ENCODE measurements at places on chromosomes 1 and 21.

DNA sequence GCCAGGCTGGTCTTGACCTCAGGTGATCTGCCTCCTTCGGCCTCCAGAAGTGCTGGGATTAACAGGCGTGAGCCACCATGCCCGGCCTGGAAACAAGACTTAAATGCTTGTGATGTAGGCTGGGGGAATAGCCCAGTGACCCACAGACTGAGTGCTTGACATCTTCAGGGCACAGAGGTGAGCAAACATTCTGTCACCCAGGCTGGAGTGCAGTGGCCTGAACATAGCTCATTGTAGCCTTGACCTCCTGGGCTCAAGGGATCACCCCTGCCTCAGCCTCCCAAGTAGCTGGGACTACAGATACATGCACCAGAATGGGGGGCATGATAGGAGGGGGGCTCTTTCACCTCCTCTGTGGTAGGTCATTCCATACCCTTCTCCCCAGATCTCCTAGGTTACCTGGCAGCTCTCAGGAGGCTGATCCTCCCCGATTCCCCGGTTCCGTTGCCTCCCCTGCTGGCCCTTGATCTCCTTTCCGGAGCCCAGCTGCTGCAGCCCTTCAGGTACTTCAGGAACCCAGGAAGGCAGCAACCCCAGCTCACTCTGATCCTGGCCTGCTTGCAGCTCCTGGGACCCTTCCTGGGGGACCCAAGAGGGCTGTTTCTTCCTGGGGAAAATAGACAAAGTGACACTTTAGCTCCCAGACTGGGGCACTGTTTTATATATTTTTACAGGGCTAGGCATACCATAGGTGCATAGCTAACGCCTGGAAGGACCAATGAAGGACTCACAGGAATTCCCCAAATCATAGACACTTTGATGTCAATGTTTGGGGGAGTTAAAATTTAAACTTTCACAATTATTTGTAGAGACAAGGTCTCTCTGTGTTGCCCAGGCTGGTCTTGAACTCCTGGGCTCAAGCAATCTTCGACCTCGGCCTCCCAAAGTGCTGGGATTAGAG lies 11.8 kb downstream of the SPATA21 start:
- no peak for DNase-seq

- DNase-seq, result no peak
These were observed 4.0 kb upstream of the PLEKHM2 start for GRCh38 chr1:15680131-15680530.

DNA sequence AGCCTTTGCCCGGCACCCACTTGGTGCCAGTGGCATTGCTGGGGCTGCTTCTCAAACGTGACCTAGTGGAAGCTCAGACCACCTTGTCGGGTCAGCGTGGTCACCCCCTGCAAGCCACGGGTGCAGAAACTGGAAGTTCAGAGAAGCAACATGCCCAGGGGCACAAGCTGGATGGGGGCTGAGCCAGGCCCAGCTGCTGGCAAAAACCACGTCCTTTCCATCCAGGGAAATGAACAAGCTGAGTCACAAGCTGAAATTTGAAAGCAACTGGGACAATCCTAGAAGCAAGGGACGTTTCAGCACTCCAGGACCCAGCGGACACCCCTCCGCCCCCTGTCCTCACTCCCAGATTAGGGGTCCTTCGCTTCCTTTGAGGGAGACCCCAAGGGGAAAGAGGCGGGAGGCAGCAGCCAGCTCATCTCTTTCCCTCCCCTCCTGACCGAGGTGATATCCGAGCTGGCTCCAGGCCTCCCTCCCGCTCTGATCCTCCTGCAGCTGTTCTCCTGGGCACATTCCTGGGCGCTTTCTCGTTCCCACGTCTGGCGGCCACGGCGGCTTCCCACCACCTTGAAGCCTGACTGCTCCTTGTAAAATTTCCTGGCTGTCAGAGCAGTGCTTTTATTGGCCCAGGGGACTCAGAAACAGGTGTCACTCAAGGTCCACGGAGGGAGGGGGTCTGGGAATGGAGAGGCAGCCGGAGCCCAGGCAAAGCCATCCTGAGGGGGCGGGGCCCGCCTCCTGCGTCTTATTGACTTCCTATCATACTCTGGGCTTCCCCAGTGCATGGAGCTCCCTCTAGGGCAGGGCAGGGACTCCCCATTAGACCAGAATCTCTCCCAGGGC lies 62.8 kb downstream of the PAX7 start:
- no peak for DNase-seq

DNA sequence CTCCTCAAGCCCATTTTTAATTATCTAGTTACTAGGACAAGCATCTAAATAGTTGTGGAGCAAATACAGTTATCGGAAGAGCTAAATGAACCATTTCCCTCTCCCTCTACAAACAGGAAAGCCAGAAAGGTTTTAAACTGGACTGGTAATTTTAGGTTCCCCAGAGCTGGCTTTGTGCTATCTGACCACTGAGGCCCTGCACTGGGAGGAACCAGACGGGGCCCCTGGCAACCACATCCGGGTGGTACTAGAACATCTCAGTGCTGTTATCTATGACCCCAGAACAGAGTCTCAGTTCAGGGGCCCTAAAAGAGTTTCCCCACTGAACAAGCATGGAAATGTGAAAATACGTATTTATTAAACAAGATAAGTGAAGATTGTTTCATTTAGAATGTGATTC lies 7.7 kb upstream of the RSPH1 start:
- no peak for DNase-seq

Measured in activated gamma-delta T cell (primary cell).